Astrocyte (in vitro differentiated cells and primary cell): ENCODE measurements at places on chromosomes 12 and 14. TPM values are rescaled to one million over a fixed set of nuclear protein-coding genes. Genes with fewer than 3 reads are reported as not detected.

Gene SELPLG
- 4.9 and 5.8 TPM in 2 replicates for total RNA-seq

Gene B4GALNT3
- total RNA-seq, result 3.6 and 4.6 TPM in 2 replicates

Gene PTHLH
- total RNA-seq, result 48.5 and 53.5 TPM in 2 replicates

Gene MTHFD1
- 51.3 and 56.9 TPM in 2 replicates for total RNA-seq

Gene RNASE7
- 0.19 TPM in 1 of 2 replicates, not detected in the other for total RNA-seq

Gene LMNTD1
- total RNA-seq, result not detected in 2 replicates

Gene RIPK3
- total RNA-seq, result 0.58 and 0.95 TPM in 2 replicates

Gene LRCOL1
- total RNA-seq, result not detected in 2 replicates

Gene PLXNC1
- total RNA-seq, result 5.8 and 6.9 TPM in 2 replicates

Gene GSKIP
- 22.7 and 22.8 TPM in 2 replicates for total RNA-seq

Gene LRRC43
- 0.72 and 0.73 TPM in 2 replicates for total RNA-seq

Gene DAO
- not detected in 2 replicates for total RNA-seq

Gene ENDOU
- total RNA-seq, result not detected in 2 replicates

Gene PAX9
- 1.2 and 1.9 TPM in 2 replicates for total RNA-seq

Gene WDHD1
- 7.2 and 9.3 TPM in 2 replicates for total RNA-seq

Gene ACRBP
- 0.54 and 0.60 TPM in 2 replicates for total RNA-seq

Gene DENND5B
- total RNA-seq, result 19.9 and 22.7 TPM in 2 replicates

Gene RNU4-1
- 2,477 and 2,591 TPM in 2 replicates for total RNA-seq

Gene IKZF4
- 5.6 and 6.9 TPM in 2 replicates for total RNA-seq

Gene GPR135
- 6.2 and 6.7 TPM in 2 replicates for total RNA-seq

Gene PIK3C2G
- total RNA-seq, result 0.05 TPM in 1 of 2 replicates, not detected in the other

Gene RIMBP2
- 2.2 TPM in 2 replicates for total RNA-seq

Gene TC2N
- 1.2 and 1.6 TPM in 2 replicates for total RNA-seq

Gene PRKD1
- 5.9 and 6.7 TPM in 2 replicates for total RNA-seq
